ENCODE measurements at places on chromosomes 1 and 21.

GRCh38 chr1:226581650-226582330, 33.2 kb downstream of the STUM start:
- DNase-seq: no peak

- peak; percentile 88 for DNase-seq
Measured at GRCh38 chr1:46527474-46528296, 23.8 kb downstream of the KNCN start.

DNA sequence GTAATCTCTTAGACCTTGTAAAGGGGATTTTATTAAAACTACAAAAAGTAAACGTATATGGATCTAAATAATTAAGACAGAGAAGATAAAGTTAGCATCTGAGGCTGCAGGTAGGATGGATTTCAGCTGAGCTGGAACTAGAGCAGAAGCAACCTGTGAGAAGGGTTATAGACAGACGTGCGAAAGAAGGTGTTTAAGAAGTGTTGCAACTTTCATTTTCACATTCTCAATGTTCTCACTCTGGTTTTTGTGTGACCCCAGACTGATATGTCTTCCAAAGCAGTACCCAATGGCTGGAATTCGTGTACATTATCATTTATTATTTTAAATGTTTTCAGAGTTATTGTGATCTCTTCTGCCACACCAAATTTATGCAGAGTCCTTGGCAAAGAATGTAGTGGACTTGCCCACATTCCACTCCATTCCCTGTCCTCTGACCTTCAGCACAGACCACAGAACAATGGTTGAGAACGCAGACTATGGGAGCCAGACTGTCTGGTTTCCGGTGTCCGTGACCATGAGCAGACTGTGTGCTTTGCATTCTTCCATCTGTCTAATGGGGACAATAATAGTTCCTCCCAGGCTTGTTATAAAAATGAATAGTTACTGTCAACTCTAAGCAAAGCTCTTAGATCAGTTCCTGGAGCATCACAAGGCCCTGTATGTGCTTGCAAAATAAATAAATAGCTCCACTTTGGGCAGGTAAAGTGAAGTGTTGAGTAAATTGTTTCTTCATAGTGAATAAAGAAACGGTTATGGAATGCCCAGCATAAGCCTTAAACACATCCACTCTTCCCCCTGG, 140.6 kb upstream of the SAMSN1 start:
- peak; percentile 4 for DNase-seq

GRCh38 chr1:147804942-147805723, 44.7 kb upstream of the GJA5 start:
- DNase-seq: no peak

GRCh38 chr1:203649551-203649998, 22.9 kb downstream of the ATP2B4 start:
- DNase-seq: peak; percentile 71

DNA sequence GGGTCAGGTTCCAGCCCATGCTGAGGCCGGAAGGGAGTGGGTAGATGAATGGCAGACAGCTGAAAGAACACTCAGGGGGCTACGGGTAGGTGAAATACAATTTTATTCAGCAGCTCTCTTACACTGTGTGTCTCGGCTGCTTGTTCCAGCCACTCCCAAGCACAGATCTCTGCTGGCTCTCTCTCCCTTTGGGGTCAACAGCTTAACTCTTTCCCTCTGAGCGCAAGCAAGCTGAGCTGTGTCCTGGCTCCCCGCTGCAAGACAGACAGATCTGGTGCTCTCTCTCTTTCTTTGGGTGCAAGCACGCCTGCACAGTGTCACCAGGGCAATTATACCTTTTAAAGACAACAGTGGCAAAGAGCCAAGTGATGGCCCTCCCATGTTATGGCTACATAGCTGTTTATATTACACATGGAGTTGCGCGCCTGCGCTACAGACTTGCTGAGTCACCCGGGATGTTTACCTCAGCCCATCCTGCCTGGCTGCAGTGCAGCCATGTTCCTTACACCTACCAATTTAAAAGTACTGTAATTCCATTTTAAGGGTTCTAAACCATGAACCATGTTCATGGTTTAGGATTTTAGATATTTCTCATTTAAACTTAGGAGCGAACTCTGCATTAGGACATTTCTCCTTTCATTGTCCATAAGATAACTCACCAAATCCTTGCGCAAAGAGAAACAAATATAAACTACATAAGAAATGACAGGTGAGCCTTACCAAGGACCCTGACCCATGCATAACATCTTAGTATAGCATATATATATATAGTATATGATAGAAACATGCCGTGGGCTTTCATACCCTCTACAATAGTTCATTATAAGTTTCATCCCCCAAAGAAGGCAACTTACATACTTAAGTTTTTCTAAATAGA, 396.5 kb downstream of the SMYD3 start:
- no peak for DNase-seq

DNA sequence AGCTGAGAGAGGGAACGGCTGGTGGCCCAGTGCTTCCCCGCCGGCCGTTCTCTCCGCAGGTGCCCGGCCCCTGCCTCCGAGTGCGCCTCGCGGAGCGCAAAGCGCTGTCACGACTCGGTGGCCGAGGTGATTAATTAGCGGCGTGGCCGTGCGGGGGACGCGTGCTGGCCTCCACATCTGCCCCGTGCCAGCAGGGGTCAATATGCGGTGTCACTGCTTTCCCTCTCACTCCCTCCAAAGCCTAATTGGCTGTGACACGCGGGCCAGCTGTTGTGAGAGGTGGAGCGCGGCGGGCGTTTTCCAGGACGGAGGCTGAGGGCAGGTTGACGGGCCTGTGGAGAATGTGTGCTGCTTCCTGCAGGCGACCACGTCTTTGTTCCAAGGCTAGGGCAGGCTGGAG, 239.0 kb downstream of the LMX1A start:
- DNase-seq: no peak

- DNase-seq: no peak
Measured at GRCh38 chr1:200896531-200897196, 2.0 kb downstream of the INAVA start.

DNA sequence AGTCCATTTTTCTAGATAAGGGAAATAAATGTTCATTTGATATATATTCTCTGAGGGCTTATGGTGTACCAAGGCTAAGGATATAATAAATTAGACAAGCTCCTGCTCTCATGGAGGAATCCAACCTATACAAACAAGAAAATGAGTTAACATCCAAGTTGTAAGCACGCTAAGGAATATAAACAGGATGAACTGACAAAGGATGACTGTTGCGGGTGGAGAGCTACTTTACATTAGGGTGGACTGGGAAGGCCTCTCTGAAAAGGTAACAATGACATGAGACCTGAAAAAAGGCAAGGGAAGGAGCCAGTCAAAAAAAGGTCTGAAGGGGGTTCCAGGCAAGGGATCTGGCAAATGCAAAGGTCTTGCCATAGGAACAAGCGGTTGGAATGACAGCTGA, 3.1 kb downstream of the BCAR3 start:
- DNase-seq: no peak

- DNase-seq: no peak
Measured at GRCh38 chr1:47590523-47591225, 152.8 kb downstream of the FOXD2 start.

DNA sequence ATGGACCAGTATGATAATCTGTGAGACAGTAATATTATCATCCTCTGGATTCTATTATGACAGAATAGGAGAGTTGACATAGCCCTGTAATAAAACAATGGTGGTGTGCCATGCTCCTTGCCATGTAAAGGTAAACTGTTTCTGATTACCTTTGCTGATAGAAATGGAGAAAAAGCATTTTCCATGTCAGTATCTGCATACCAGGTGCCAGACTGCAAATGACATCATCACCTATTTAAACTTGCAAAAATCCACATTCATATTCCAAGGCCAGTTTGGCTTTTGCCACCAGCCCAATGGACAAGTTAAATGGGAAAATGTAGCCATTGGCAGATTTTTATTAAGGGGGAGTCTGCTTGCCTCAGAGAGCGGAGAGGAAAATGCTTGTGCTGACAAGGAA, 23.9 kb upstream of the ABCD3 start:
- DNase-seq: no peak

- peak; percentile 68 for DNase-seq
Measured at GRCh38 chr1:209674957-209675564, at the start of gene G0S2. Gene G0S2, plus strand, starts transcription at chr1:209675412. Its CDS starts 273 bp downstream, at chr1:209675685.

GRCh38 chr1:4328402-4329071, 325.9 kb upstream of the AJAP1 start:
- no peak for DNase-seq

DNA sequence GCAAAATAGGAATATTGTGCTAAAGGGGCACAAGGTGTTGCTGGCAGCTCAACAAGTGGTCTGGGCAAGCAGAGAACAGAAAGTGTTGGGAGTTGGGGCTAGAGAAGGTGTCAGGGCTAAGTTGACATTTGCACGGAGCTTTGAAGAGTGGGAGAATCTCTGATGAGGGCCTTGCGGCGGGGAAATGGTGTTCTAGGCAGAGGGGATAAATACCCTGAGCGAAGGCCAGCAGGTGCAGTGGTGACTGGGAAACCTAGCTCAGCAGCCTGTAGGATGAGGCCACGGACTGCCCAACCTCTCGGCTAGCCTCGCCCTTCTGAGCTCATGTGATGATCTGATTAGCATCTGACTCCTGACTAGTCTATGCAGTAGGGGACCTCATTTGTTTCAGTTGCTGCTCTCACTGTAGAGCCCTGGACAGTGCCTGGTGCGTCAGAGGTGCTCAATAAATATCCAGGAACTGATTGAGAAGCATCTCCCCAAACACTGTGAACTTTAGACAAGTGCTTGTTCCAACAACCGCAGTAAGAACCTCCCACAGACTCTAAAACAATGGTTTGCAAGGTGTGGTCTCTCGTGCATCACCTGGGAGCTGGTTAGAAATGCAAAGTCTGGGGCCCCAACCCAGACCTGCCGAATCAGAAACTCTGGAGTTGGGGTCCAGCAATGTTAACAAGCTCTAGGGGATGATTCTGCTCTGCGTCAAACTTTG, 1.0 kb upstream of the FOXO6 start:
- DNase-seq: no peak

GRCh38 chr1:103582464-103582863, 11.1 kb downstream of the AMY2B start:
- no peak for DNase-seq

DNA sequence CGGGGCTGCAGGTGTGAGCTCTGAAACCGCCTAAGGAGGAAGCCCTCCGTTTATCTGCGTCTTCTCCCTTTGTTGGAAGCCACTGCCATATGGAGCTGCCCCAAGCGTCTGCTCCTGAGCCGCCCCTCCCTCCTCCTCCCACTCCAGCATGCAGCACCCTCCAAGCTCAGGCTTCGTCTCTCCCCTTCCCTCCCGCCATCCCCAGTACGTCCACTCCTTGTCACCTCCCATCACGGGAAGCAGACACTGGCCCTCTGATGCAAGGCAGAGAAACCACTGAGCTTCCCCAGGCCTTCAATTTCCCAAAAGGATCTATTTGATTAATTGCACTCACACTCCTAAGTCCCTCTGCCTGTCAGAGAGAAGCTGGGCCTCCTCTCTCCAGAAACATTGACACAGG, 52.5 kb downstream of the NFASC start:
- no peak for DNase-seq

DNA sequence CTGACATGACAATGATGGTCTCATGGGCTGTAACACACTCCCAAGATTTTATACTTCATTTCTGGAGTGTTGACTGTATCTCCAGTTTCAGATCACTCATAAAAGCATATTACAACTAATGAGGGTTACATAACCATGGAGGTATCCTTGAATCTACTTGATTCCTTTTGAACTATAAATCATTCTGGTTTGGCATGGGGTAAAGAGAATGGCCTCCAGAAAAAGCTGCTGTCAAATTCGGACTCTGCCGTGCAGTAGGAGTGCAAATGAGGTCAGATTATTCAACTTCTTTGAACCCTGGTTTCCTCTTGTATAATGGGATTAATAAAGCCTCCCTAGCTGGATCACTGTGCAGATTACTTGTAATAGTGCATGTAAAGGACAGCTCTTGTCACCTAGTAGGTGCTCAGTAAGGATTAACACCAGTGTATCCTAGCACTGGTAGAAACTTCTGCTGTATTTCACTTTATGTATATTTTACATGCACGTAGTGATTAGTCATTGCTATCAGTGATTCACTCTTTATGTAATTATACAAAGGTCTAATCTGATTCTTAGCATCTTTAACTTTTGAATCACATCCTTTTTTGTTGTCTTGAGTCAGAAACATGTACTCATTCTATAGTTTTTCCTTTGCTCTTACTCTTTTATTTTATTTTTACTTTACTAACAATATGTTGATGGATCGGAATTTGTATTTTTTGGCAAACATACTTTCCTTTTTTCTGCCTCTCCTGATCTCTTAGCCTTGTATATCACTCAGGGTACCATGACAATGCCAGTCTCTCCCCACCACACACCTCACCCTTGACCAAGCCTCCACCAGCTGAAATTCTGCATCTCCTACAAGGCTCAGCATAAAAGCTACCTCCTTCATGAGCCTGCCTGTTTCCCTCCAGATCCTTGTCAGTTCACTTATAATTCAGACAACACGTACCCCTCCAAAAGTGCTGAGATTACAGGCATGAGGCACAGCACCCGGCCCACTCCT, 3.2 kb downstream of the LRRC8C start:
- peak; percentile 46 for DNase-seq

GRCh38 chr1:21100481-21100921, 76.2 kb downstream of the EIF4G3 start:
- no peak for DNase-seq

- no peak for DNase-seq
Measured at GRCh38 chr1:184032306-184032929, 5.1 kb downstream of the COLGALT2 start.

DNA sequence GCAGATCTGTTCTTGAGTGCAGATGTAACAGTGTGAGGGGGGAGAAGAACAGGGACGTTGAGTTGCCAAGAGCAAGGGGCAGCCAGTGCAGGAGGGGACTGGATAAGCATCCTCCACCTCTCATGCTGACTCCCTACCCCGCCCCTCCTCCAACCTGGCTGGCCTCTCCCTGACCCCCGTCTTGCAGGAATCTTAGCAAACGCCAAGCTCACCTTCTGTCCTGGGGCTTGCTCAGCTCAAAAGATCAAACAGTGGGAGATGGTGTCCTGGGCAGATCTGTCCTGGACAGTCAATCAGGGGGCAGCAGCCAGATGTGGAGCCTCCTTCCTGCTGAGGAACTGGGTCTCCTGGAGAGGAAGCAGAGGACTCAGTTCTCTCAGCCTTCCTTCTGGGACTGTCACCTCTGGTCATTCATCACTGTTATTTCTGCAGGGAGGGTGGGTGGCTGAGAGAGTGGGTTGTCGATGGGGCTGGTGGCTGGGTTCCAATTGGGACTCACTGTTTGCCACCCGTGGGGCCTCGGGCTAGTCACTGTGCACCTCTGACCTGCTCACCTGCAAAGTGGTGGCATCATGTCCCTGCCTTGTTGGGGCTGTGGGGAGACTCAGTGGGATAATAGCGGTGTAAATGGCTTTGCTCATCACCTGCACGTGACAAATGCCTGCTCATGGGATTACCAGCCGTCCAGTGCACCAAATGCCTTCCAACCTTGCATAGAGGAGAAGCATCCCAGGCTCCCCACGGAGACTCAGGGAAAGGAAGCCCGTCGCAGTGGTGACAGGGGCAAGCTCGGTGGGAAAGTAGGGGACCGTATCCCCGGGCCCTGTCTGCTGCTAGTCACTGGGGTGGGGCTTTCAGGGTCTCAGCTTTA, 154.4 kb downstream of the PTPRU start:
- DNase-seq: no peak

GRCh38 chr1:2974701-2975301, 46.5 kb upstream of the ACTRT2 start:
- no peak for DNase-seq

- no peak for DNase-seq
Measured at GRCh38 chr21:36889401-36889800, 77.1 kb downstream of the HLCS start.
